Activated T-cell treated with anti-CD3 and anti-CD28 coated beads for 1 hour (primary cell): ENCODE measurements at places on chromosomes 2 and 18.

DNA sequence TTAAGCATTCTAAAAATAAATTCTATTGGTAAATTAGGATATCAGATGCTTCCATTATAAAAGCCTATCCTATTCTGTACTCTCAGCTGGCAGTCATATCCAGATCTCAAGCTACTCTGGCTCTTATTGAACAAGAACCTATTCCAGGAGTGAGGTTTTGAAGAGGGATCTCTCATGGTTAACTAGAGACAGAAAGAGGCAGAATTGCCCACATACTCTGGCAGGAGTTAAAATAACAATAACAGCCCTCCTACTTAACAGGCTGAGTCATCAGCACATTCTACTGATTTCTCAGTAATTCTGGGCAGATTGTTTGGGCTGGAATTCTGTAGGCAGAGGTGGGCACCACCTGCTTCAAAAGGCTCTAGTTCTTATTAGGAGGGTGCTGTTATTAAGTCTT is 142.0 kb upstream of the UNC80 start:
- no peak for DNase-seq

- DNase-seq: no peak
Observed at GRCh38 chr18:46098616-46098933, 479 bp upstream of the ATP5F1A start.

- DNase-seq: no peak
Observed at GRCh38 chr18:48828194-48828545, 122.6 kb downstream of the SMAD7 start.

- no peak for DNase-seq
Observed at GRCh38 chr2:201220102-201220570, 37.2 kb downstream of the CASP10 start.
